Neural progenitor cell (in vitro differentiated cells): ENCODE measurements at places on chromosomes 1 and 21. TPM values are rescaled to one million over a fixed set of nuclear protein-coding genes. Genes with fewer than 3 reads are reported as not detected.

Gene MAP10
- 3.3 and 4.2 TPM in 2 replicates for total RNA-seq

Gene LRRC8B
- total RNA-seq, result 28.4 and 37.3 TPM in 2 replicates

Gene TNNT2
- 3.1 and 13.2 TPM in 2 replicates for total RNA-seq

Gene SIK1
- 0.37 and 0.65 TPM in 2 replicates for total RNA-seq

DNA sequence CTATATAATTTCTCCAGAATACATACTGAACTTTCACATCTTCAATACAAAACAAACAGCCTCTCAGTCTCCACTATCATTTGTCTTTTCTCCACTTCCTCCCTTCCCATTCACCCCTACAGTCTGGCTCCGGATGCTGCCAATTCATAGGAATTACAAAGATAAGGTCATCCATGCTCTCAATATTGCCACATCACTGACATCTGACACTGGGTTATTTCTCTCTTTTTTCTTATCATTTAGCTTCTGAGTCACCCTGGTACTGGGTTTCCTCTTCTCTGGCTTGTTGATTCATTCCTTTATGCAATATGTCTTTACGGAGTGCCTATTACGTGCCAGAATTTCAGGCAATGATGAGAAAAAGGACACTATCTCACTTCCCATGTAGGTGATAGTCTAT is 3.1 kb upstream of the SH3BP5L start:
- H3K27me3 ChIP-seq, result peaks cover 6% of the 10 kb centered on the region
- H3K36me3 ChIP-seq, result no peaks in the 10 kb centered on the region
- no peak overlapping the region for H3K4me3 ChIP-seq
- peaks cover 14% of the 10 kb centered on the region for H3K4me1 ChIP-seq

GRCh38 chr1:42305639-42306038 is 29.4 kb downstream of the FOXJ3 start:
- no peak for DNase-seq
- H3K27ac ChIP-seq, result no peak overlapping the region
- H3K4me3 ChIP-seq, result no peak overlapping the region
- H3K4me1 ChIP-seq, result no peaks in the 10 kb centered on the region

DNA sequence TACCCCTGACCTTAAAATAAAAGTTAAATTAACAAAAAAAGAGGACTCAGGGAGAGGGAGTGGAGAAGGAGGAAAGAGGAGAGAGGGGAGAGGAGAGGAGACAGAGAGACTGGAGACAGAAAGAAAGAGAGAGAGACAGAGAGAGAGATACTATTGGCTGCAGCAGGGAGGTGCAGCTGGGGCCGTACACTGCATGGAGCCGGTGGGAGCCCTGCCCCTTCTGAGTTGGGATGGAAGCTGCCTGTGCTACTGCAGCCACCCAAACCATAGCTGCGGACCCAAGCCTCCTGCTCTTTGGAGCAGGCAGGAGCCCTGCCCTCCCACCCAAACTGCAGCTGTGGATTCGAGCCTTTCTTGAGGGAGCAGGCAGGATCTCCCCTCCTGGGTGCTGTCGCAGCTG is 32.7 kb upstream of the HP1BP3 start:
- no peak overlapping the region for H3K27ac ChIP-seq
- no peak overlapping the region for H3K4me3 ChIP-seq
- no peaks in the 10 kb centered on the region for H3K27me3 ChIP-seq
- no peaks in the 10 kb centered on the region for H3K4me1 ChIP-seq

DNA sequence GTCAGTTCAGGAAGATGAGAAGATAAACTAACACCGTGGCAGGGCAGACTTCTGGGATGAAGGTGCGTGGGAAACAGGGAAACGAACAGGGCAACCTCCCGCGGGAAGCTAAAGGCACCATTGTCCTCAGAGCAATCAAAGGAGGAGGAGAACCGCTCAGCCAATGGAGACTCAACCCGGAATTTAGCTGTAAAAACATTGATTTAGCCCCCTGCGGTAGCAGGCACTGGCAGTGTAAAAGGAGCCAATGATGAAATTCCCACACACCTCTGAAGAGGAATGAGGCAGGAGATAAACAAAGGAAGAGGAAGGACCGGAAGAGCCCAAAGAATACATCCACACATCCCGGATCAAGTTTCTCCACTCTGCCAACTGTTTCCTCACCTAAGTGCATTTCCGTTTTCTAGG is 19.5 kb downstream of the HLCS start:
- H3K36me3 ChIP-seq, result no peaks in the 10 kb centered on the region
- peak overlapping the region; percentile 22 for H3K4me3 ChIP-seq
- peak; percentile 20 for DNase-seq

DNA sequence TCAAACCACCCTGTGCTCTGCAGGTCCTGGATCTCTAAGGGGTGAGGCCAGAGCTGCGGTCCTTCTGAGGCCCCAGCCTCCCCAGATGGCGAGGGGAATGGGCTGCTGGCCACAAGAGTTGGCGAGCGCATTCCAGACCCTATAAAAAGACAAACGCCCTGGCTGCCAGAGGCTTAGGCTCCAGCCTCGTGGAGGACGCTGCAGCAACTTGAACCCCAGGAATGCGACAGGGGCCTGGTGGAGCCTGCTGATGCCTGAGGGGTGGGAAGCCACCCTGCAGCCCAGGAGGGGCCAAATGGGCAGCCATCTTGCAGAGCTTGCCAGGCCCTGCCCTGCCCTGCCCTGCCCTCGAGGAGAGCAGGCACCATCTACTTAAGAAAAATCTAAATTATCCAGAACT is 8.6 kb downstream of the CACNA1S start:
- no peaks in the 10 kb centered on the region for H3K36me3 ChIP-seq
- no peaks in the 10 kb centered on the region for H3K27me3 ChIP-seq
- no peak for DNase-seq
- no peak overlapping the region for H3K27ac ChIP-seq
- H3K4me1 ChIP-seq, result peaks cover 34% of the 10 kb centered on the region
- no peak overlapping the region for H3K4me3 ChIP-seq

DNA sequence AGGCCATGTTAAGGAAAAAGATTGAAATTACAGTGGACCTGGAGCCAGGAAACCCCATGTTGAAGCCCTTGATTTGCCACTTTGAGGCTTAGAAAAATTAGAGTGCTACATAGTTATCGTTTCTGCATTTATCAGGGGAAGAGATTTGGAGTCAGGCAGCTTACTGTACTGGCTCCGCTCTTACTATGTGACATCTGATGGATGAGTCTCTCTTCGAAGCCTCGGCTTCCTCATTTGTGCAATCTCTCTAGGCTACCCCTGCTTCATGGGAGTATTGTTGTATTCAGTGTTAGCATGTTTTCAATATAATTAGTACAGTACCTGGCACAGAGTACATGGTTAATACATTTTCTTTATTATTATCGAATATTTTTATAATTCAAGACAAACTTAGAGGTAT is 480.4 kb upstream of the USP24 start:
- no peak overlapping the region for H3K4me3 ChIP-seq
- DNase-seq, result no peak
- no peaks in the 10 kb centered on the region for H3K36me3 ChIP-seq
- H3K27me3 ChIP-seq, result no peaks in the 10 kb centered on the region
- H3K4me1 ChIP-seq, result no peaks in the 10 kb centered on the region

DNA sequence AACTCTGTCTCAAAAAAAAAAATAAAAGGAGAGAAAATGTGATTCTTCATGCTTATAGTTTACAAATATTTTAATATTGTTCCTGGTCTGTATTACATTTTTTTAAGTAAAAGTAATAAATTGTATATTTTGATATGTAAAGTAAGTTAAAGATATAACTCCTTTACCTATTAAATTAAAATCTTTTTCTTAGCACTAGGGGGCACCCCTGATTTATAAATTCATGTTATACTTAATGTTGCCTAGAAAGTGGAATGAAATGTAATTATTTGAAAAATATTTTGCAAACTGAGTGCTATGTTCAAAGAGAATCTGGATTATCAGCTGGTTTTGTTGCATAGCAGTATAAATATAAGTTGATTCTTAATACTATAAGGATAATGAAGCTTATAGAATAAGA is 49.2 kb downstream of the RALGPS2 start:
- no peak overlapping the region for H3K4me3 ChIP-seq
- DNase-seq, result no peak
- no peaks in the 10 kb centered on the region for H3K4me1 ChIP-seq
- H3K27me3 ChIP-seq, result no peaks in the 10 kb centered on the region

- H3K27me3 ChIP-seq, result no peaks in the 10 kb centered on the region
- DNase-seq, result no peak
- no peak overlapping the region for H3K4me3 ChIP-seq
Observed at GRCh38 chr1:59186656-59187055, 110.2 kb upstream of the FGGY start.
